ENCODE measurements at places on chromosomes 6 and 20.

- no peak for DNase-seq
Measured at GRCh38 chr20:12207875-12208274, 290.2 kb downstream of the BTBD3 start.

GRCh38 chr6:27592481-27593199 is 119.7 kb upstream of the ZNF184 start:
- no peak for DNase-seq

DNA sequence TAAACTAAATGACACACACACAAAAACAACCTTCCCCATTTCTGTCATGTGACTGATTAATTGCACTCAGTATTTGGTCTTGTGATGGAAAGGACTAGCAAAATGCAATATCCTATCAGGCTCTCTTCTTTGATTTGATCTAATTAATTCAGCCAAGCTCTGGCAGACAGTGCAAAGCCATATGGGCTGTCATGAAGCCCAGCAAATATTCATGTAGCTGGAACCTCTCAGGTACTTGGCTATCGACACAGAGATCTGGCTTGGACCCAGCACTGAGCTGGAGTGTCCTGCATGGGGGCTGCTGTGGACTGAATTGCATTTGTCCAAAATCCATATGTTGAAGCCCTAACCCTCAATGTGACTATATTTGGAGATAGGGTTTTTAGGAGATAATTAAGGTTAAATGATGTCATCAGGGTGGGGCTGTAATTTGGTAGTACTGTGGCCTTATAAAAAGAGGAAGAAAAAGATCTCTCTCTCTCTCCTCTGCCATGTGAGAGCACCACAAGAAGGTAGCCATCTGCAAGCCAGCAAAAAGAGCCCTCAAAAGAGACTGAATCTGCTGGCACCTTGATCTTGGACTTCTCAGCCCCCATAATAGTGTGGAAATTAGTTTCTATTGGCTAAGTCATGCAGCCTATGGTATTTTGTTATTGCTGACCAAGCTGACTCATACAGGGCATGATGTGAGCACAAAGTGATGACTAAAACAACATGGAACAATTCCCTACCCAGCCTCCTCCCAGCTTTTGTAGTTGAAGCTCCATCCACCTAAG is 77.1 kb downstream of the STMND1 start:
- DNase-seq: no peak

GRCh38 chr20:62759981-62760431 is 36.3 kb upstream of the MRGBP start:
- DNase-seq: no peak

GRCh38 chr6:22653980-22654610 is 84.7 kb downstream of the HDGFL1 start:
- no peak for DNase-seq

GRCh38 chr20:44494266-44494665 is 18.6 kb downstream of the TTPAL start:
- no peak for DNase-seq

DNA sequence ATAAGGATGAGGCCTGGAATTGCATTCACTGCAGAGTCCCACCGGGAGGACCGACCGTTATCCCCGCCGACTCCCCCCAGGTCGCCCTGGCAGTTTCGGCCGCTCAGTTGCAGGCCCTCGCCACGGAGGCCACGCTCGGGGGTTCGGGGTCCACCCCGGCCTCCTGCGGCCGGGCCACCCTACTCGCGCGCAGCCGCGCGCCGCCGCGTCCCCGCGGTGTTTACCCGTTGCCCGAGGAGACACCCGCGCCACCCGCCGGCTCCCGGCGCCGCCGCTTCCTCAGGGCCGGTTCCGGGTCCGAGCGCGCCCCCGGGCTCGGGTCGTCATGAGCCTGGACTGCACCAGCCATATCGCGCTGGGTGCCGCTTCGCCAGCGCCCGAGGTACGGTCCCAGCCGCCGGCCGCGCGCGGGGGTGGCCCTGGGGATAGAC is at the start of gene CCDC170:
CCDC170 (plus strand) TSS at position 214 of the 431 bp plus-strand sequence; CDS start at position 326, 112 bp downstream.
- DNase-seq: peak; percentile 27

DNA sequence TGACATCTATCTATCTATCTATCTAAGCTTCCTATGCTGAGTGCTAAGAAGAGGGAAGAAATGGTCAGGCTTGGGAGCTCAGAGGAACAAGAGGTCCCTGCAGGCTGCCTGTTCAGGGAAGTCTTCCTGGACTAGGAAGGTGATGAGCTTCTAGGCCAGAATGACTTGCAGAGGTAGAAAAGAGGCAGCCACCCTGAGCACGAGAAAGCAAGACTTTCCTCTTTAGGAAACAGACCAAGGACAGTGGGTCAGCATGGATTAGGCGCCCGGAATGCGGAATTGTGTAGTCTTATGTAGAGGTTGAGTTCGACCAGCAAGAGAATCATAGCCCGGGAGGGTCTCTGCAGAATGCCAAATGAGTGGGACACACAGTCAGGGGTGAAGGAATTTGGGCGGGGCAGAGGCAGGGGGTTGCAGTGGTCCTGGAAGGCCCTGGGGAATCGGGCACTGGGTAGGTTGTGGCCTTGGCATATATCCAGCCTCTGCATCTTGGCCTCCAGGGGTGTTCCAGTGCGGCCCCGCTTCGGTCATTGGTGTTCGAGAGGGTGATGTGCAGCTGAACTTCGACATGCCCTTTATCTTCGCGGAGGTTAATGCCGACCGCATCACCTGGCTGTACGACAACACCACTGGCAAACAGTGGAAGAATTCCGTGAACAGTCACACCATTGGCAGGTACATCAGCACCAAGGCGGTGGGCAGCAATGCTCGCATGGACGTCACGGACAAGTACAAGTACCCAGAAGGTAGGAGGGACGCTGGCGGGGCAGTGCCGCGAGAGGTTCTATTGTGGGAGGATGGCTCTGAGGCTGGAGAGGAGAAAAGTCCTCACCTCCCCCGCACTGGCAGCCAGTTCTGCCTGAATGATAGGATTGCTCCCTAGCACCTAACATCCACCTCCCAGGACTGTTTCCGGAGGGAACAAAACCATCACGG is 32.1 kb downstream of the TGM3 start:
- no peak for DNase-seq

DNA sequence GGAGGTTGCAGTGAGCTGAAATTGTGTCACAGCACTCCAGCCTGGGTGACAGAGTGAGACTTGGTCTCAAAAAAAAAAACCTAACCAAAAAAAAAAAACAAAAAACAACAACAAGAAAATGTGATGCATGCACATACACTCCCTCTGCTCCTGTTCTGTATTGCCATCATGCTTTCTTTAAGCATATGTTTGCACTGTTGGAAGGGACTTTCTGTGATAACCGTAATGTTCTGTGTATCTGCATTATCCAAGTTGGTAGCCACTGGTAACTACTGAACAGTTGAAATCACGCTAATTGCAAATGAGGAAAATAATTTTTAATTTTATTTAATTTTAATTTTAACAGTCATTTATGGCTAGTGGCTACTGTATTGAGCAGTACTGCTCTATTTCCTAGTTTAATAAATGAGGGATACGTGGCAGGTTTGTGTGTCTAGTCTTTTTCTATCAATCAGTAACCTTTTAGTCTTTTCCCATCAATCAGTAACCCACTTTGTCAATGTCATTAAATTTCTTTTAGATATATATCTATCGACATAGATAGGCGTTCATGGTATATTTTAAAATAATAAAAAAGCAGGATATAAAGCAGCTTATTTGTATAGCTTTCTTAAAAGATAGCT is 135.6 kb downstream of the ASCC3 start:
- DNase-seq: no peak

DNA sequence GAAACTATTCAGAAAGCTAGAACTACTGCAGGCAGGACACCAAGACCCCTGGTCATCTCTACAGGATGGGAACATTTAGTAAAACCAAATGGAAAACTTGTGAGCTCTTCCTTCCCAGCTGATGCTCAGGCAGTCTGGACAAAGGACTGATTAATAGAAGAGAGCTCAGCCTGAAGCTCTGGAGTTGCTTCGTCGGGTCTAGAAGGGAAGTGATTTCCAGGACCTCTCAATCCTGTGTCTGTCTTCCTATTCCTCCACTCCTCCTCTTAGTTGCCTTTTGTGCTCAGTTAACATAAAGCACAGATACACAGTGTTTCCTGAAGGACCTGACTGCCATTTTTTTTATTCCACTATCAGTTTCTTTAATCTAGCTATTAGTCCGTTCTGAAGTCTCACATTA is 54.2 kb downstream of the SLC35F1 start:
- no peak for DNase-seq

DNA sequence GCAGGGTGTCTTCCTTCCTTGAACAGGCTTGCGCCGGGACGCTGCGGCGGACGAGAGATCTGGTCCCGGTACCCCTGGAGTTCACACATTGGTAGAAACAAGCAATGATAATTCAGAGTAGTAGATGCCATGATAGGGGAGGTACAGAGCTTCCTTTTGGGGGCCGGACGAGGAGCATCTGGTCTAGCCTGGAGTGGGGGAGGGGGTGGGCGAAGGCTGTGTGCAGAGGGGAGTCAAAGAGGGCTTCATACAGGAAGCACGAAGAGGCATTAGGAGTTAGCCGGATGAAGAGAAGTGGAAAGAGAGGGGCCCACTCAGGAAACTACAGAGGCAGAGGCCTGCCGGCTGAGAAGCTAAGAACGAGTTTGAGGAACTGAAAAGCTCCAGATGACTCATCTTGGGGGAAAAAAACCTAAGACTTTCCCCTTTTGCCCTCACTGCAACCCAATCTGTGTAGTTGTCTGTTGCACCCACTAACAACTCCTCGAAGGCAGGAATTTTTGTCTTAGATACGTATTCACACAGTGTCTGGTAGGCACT is 611 bp downstream of the CNPY3 start:
- peak; percentile 90 for DNase-seq

- no peak for DNase-seq
Measured at GRCh38 chr20:48478370-48478769, 349.4 kb downstream of the PREX1 start.

DNA sequence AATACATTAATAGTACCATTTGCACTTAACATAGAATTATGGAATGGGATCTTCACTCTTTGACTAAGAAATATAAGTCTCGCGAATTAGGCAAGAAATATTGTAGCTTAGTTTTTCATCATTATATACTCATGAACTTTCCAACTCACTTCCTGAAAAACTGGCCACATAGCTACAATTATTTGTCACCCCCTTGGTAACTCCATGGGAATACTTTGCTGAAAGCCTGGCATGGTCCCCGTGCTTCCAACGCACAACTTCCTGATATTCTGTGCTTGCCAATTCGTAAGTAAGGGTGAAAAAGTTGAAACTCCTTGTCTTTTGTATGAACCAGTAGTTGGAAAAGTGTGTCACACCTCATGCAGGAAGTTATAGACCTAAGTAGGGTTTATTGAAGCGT is 23.7 kb upstream of the HLA-DQA1 start:
- no peak for DNase-seq

DNA sequence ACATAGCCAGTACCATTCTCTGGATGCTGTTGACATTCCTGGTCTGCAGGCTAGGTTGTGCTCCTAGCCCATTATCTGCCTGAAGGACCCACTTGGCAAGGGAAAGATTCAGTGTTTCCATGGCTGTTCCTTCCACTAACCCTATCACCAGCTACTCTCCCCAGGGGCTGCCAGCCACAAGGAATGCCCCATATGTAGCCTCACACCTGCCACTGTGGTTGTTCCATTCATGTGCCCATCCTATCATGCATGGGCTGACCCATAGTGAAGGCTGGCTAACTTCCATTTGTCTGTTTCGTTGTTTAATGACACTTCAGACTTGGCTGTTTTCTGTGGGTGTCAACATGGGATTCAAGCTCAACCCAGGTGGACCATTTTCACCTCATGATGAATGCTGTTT is 25.6 kb upstream of the HLA-A start:
- no peak for DNase-seq

- DNase-seq: no peak
Measured at GRCh38 chr20:36866164-36866563, 9.8 kb upstream of the TLDC2 start.

- no peak for DNase-seq
Measured at GRCh38 chr6:152356662-152357061, 280.5 kb downstream of the SYNE1 start.

DNA sequence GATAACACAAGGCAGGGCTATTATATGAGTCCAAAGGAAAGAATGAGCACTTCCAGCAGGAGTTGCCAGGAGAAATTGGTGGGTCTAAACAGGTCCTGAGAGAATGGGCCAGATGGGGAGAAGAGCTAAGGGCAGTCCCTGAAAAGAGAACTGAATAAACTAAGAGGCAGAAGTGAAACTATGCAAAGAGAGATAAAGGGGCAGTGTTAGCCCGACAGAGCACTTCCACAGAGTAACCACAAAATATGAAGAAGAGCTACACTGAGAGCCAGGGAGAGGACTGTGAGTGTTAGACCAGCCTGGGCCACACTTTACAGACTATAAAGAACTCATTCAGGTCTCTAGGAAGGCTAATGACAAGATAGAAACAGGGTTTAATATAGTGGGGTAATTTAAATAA is 43.8 kb downstream of the RALGAPA2 start:
- DNase-seq: peak; percentile 61

- no peak for DNase-seq
Measured at GRCh38 chr6:76578746-76579145, 506.3 kb upstream of the IMPG1 start.

GRCh38 chr6:127463056-127463455 is 3.9 kb upstream of the KIAA0408 start:
- DNase-seq: no peak

DNA sequence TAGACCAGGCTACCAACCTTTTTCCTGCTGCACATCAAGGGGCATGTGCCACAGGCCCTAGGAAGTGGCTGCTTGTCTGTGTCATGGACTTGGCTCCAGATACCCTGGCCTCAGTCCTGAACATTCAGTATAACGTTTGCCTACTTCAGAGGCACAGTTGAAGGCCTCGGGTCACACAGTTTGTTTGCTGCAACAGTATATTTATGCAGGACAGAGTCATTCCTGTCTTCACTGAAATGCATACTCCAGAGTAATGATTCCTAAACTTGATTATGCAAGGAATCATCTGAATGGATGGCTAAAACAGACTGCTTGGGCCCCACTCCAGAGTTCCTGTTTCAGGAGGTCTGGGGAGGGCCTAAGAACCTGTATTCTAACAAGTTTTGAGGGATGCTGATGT is 149.4 kb downstream of the KLHL32 start:
- no peak for DNase-seq

- DNase-seq: no peak
Measured at GRCh38 chr6:167475947-167476346, 151.1 kb downstream of the TTLL2 start.

DNA sequence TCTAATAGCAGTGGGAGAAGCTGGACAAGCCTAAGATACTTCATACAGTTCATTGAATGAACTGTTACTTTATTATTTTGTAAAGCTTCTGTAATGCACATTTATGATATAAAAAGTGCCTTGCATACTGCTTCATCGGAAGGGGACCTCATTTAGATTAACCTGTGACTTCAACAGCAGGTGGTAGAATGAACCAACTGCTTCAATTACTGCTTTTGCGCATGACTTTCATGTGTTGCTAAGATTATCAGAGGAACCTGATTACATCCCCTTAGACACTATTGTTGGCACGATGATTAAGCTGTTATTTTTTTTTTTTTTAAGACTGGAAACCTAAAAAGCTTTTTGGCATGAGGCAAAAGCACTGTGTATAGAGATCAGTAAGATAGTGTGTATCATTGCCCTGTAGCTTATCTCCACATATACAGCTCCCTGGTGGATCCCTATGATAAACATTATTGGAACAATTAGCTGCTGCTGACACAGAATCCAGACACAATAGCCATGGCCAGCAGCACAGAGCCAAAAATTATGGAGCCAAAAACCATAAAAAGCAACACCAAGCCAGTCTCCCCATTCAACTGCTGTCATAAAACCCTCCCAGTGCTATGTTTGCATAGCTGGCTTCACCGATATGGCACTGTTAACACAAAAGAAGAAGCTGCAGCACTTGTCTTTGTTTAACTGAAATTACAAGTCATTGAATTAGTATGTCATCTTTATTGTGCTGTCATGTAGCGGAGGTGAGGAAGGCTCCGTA is 731.6 kb upstream of the MMS22L start:
- no peak for DNase-seq

All from bone marrow (tissue), 2 donors.